Esophagus muscularis mucosa (tissue), 4 donors: ENCODE measurements at places on chromosomes 7 and 10. TPM values are rescaled to one million over a fixed set of nuclear protein-coding genes. Genes with fewer than 3 reads are reported as not detected.
A peak's percentile ranks its signal among the peaks of the same experiment; 100 is the strongest.

GRCh38 chr7:97215556-97215955 is 98.1 kb downstream of the SDHAF3 start:
- DNase-seq, result no peak

- DNase-seq, result no peak
Measured at GRCh38 chr10:52635651-52636050, 136.9 kb downstream of the MBL2 start.

DNA sequence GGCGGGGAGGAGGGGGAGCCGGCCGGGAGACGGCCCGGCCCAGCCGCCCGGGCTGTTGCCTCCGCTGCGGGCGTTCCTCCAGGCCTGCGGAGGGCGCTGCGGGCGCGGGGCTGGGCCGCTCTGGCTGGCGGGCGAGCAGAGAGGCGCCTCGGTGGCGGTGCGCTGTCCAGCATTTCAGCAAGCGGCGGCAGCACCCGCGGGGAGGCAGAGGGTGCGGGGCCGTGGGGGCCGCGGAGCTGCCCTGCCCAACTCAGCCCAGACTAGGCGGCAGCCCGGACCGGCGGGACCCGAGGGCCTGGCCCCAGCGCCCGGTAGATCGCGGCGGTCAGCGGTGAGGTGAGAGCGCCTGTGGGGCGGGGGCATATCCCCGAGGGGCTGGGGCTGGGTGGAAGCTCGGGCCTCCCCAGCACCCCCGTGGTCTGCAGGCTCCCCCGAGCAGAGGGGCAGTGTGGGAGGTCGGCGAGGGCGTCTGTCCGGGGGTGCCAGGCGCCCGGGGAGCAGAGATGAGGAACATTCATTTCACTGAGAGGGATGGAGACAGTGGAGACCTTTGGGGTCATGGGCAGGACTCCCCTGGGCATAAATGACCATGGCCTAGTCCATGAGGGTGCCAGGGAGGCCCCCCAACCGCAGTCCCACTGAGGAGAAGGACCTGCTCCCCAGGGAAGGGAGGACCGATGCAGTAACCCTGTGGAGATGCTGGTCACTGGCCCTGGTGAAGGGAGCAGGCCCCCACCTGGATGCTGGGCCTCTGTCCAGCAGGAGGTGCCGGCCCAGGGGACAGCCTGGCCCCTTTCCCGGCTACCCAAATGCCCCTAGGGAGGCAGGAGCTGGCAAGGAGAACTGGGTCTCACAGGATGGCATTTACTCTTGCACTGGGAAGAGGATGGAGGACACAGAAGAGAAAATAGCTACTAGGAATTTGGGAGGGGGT is at the start of gene SRRM3:
SRRM3 (plus strand) TSS at position 165 of the 934 bp plus-strand sequence. CDS start 33,171 bp downstream, outside the sequence.
- DNase-seq, result no peak

- peak; percentile 34 for DNase-seq
Measured at GRCh38 chr7:45882465-45882810, 5.8 kb upstream of the IGFBP1 start.

GRCh38 chr10:80477-81105 is 31.5 kb upstream of the TUBB8 start:
- no peak for DNase-seq

DNA sequence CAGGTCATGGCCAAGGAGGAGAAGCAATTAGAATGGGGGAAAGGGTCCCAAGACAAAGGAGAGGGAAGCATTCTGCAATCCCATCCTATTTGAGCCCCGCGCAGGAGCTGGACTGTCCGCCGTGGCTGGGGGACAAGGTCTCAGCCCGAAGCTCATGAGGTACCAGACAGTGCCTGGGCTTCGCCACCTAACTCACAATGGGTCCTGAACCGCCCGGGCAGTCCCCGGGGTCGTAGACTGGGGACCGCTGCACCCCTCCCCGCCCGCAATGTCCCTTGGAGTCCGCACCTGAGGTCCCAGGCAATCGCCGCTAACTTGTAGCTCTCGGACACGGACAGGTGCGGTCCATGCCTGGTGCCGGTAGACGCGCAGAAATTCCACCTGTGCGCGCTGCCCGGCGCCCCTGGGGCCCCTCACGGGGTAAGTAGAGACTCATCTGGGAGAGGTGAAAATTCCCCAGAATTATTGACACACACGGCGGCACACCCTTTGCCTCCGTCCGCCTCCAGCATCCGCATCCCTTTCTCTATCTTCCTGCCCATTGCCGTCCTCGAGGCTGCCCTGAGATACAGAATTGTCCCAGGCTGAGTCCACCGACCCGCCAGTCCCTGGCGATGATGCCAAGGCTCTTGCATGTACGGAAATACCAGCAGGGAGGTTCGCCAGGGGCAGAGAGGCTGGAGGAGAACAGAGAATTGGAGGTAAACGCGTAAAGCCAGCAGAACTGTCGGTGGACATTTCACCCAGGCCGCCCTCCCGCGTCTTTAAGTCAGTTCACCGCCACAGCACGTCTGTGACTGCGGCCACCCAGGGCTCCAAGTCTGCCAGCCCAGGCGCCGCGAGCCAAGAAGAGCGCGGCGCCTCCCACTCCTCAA is 1.8 kb downstream of the CHRM2 start:
- no peak for DNase-seq

PLAC9 gene
- total RNA-seq, result 21.3 TPM

NAT16 gene
- total RNA-seq, result not detected

HK1 gene
- total RNA-seq, result 171 TPM
